ENCODE measurements at places on chromosomes 5 and 9. TPM values are rescaled to one million over a fixed set of nuclear protein-coding genes. Genes with fewer than 3 reads are reported as not detected.

DNA sequence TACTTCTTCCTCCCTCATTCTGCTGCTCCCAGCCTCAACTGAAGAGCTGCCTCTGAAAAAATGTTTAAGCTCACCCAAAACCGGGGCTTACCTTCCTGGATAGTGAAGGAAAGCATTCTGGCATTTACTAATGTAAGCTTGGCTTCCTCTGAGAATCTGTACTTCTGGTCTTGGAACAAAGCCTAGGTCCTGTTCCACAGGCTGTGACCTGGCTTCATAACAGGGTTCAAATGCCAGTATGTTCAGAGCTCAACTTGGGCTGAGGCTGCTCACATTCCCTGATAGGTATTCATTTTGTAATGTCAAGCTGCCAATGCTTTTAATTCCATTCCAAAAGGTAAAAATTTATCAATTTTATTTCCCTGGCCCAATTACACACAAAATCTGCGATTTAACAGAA is 411.7 kb upstream of the KCNN2 start:
- DNase-seq, result no peak
- H3K27me3 ChIP-seq, result no peaks in the 10 kb centered on the region
- no peaks in the 10 kb centered on the region for H3K4me1 ChIP-seq
- no peaks in the 10 kb centered on the region for H3K36me3 ChIP-seq

DNA sequence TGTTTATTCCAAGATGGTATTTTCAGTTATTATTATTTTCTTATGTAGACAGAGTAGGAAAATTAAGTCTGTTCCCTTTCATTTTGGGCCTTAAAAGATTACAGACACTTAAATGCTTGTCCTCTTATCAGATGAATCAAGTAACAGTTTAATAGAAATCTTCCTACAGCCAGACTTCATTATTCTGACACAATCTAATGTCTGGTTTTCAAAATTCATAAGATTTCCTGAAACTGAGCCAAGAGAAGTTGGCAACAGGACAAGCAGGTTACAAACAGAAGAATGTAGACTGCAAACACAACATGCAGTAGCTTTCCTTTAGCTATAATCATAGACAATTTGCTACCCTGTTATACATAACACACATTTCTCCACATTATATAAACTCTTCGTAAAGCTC is 130.5 kb downstream of the FBXL17 start:
- H3K4me3 ChIP-seq, result no peak overlapping the region
- H3K4me1 ChIP-seq, result no peaks in the 10 kb centered on the region
- no peaks in the 10 kb centered on the region for H3K36me3 ChIP-seq
- no peaks in the 10 kb centered on the region for H3K27me3 ChIP-seq
- no peak for DNase-seq

DNA sequence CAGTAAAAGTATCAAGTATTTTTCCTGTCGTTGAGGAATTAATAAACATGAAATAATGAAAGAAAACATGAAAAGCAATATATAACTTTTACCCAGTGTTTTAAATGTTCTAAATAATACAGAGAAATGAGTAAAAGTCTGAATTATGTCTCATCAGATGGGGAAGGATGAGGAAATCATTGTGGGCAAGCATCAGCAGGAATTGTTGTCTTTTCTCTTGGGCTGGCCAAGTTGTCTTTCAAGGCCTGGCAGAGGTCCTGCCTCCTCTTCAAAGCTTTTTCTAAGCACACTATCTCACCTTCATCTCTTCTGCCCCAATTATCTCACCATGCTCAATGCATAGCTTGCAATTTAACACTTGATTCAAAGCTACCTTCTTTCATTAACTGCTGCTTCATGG is 41.9 kb downstream of the MOCS2 start:
- no peak overlapping the region for H3K4me3 ChIP-seq
- H3K27me3 ChIP-seq, result no peaks in the 10 kb centered on the region
- no peaks in the 10 kb centered on the region for H3K36me3 ChIP-seq
- H3K27ac ChIP-seq, result no peak overlapping the region
- no peak for DNase-seq
- no peaks in the 10 kb centered on the region for H3K4me1 ChIP-seq

- no peaks in the 10 kb centered on the region for H3K36me3 ChIP-seq
- no peaks in the 10 kb centered on the region for H3K4me1 ChIP-seq
- H3K27me3 ChIP-seq, result peaks cover 4% of the 10 kb centered on the region
- no peak for DNase-seq
Observed at GRCh38 chr9:68538200-68538599, 2.5 kb downstream of the TMEM252 start.

GRCh38 chr5:53478411-53479044 is 1.9 kb upstream of the FST start:
- peak overlapping the region; percentile 44 for H3K4me3 ChIP-seq
- DNase-seq, result no peak
- H3K27me3 ChIP-seq, result peaks cover 29% of the 10 kb centered on the region
- H3K4me1 ChIP-seq, result peaks cover 40% of the 10 kb centered on the region
- no peaks in the 10 kb centered on the region for H3K36me3 ChIP-seq

- H3K36me3 ChIP-seq, result no peaks in the 10 kb centered on the region
- no peak overlapping the region for H3K4me3 ChIP-seq
- H3K27me3 ChIP-seq, result no peaks in the 10 kb centered on the region
- no peaks in the 10 kb centered on the region for H3K4me1 ChIP-seq
- DNase-seq, result no peak
Observed at GRCh38 chr9:1353291-1353690, 303.1 kb downstream of the DMRT2 start.

DNA sequence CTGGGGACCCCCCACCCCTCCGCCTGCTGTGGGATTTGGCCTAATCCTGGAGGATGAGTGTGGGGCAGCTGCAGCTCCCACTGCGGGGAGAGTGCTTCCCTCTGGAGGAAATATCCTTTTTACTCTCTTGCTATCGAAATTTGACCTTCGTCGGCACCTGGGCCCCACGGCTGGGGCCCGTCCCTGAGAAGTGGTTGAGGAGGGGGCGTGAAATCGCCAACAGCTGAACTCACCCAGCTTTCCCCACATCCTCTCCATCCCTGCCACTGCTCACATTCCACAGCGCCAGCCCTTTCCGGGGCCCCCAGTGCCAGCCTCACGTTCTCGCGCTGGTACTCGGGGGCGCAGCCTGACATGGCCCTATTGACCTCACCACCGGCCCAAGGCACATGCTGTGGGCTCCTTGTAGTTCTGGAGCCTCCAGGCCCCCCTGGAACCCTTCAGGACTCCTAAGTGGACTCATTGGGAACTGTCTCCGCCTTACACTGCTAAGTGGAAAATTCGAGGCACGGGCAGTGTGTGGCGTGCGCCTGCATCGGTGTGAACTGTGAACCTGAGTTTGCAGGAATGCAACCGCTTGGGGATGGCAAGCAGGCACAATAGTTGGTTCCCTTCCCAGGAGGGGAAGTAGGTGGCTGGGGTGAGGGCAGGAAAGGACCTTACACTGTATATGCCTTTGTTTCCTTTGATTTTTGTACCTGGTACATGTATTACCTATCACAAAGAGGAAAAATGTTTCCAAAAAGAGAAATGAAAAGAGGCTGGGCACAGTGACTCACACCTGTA is 19.2 kb downstream of the FGFR4 start:
- H3K27me3 ChIP-seq, result no peaks in the 10 kb centered on the region
- no peaks in the 10 kb centered on the region for H3K36me3 ChIP-seq
- no peak overlapping the region for H3K4me3 ChIP-seq

DNA sequence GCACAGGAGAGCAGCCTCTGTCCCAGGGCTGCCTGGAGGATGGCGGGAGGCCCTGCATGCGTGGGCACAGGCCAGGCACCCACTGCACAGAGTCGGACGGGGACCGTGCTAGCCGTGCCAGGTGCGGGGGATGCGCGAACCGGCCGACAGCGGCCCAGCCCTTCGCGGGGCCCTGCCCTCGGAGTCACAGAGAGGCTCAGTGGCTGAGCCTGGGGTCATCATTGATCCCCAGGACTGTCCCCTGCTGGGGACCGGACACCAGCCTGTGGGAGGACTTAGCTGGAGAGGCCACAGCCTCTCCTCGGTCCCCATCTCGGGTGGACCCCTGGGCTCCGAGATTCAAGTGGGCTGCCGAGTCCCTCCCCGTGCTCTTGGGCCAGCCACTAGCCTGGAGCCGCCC is 19.1 kb upstream of the LAMC3 start:
- no peaks in the 10 kb centered on the region for H3K27me3 ChIP-seq
- no peaks in the 10 kb centered on the region for H3K36me3 ChIP-seq
- H3K4me1 ChIP-seq, result no peaks in the 10 kb centered on the region
- H3K27ac ChIP-seq, result no peak overlapping the region

- no peaks in the 10 kb centered on the region for H3K27me3 ChIP-seq
- no peak overlapping the region for H3K4me3 ChIP-seq
- DNase-seq, result no peak
- no peaks in the 10 kb centered on the region for H3K4me1 ChIP-seq
- no peaks in the 10 kb centered on the region for H3K36me3 ChIP-seq
Observed at GRCh38 chr5:34521628-34522290, 134.4 kb upstream of the RAI14 start.

DNA sequence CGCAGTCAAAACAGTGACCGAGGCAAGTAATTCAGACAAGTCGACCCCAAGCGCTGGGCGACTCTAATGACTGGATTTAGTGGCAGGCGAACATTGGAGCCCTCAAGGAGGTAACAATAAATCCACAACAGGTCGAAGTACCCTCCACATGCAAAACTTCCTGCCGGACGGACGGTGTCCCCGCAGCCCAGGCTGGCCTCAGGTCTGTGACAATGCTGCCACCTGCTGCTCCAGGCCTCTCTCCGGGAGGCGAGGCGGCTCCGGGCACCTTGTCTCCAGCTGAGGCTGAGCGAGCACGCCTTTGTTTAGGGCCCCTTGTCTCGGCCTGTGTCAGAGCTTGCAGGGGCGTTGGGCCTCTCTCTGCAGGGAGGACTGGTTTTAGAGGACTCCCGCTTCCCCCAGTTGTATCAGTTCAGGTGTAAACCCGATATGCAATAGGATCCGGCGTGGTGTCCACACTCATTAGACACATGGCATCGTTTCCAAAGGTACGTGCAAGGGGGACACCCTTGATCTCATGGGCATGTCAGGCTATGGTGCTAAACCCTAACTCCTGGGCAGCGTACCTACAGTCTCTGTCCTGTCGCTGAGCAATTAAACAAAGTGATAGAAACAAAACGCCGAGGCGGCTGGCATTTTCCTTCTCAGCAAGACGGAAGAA is 628.0 kb upstream of the ADAMTS16 start:
- H3K36me3 ChIP-seq, result no peaks in the 10 kb centered on the region
- no peak overlapping the region for H3K4me3 ChIP-seq
- no peaks in the 10 kb centered on the region for H3K4me1 ChIP-seq
- no peak for DNase-seq
- H3K27me3 ChIP-seq, result no peaks in the 10 kb centered on the region

DNA sequence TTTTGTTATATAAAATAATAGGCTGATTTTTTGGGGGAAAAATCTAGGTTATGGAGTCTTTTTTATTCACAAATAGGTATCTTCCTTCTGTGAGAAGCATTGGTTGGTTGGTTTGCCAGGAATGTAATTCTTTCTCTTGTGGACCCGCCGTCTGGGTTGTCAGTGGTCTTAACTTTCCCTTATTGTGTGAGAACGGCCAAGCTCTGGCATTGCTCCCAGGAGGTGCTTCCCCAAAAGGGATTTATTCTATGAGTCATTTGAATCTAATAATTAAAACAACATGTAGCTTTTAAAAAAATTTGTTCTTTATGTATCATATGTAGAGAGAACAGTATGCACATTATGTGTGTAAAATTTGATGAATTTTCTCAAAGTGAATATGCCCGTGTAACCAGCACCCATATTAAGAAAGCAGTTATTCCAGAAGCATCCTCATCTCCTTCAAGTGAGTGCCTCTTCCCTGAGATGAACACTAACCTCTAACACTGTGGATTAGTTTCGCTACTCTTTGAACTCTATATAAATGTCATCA is 114.4 kb downstream of the MAST4 start:
- H3K36me3 ChIP-seq, result no peaks in the 10 kb centered on the region
- H3K27me3 ChIP-seq, result no peaks in the 10 kb centered on the region
- no peak for DNase-seq
- H3K4me1 ChIP-seq, result no peaks in the 10 kb centered on the region
- H3K4me3 ChIP-seq, result no peak overlapping the region

DNA sequence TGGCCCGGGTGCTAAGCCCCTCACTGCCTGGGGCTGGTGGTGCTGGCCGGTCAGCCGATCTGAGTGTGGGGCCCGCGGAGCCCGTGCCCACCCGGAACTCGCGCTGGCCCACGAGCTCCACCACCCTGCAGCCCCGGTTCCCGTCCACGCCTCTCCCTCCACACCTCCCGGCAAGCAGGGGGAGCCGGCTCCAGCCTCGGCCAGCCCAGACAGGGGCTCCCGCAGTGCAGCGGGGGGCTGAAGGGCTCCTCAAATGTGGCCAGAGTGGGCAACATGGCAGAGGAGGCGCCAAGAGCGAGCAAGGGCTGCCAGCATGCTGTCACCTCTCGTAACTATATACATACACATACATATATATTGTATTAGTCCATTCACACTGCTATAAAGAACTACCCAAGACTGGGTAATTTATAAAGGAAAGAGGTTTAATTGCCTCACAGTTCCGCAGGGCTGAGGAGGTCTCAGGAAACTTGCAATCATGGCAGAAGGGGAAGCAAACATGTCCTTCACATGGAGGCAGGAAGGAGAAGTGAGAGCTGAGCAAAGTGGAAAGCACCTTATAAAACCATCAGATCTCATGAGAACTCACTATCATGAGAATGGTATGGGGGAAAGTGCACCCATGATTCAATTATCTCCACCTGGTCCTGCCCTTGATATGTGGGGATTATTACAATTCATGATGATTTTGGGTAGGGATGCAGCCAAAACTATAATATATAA is 56.8 kb downstream of the LIX1 start:
- no peaks in the 10 kb centered on the region for H3K27me3 ChIP-seq
- H3K4me3 ChIP-seq, result no peak overlapping the region
- no peak for DNase-seq
- H3K27ac ChIP-seq, result no peak overlapping the region
- no peaks in the 10 kb centered on the region for H3K36me3 ChIP-seq

GRCh38 chr5:121968910-121969607 is 7.3 kb downstream of the SRFBP1 start:
- H3K36me3 ChIP-seq, result no peaks in the 10 kb centered on the region
- H3K4me3 ChIP-seq, result no peak overlapping the region
- no peaks in the 10 kb centered on the region for H3K27me3 ChIP-seq
- no peak for DNase-seq

GRCh38 chr9:88829276-88829675 is 162.0 kb upstream of the S1PR3 start:
- no peak overlapping the region for H3K27ac ChIP-seq
- DNase-seq, result no peak
- no peaks in the 10 kb centered on the region for H3K36me3 ChIP-seq
- H3K4me3 ChIP-seq, result no peak overlapping the region
- peaks cover 83% of the 10 kb centered on the region for H3K27me3 ChIP-seq

DNA sequence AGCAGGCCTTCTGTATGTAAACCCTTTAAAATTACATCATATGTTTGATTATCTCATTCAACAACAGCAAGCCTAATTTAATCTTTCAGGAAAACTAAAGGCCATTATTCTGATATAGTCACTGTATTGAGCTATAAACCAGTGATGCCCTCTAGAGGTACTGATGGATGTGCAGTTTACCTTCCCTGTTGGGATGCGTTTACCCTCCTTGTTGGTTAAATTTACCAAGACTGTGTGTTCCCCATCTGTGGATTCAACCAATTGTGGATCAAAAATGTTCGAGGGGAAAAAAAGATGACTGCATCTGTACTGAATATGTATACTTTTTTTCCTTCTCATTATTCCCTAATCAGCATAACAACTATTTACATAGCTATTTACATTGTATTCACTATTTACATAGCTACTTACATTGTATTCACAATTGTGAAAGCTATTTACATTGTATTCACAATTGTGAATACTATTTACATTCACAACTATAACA is 3.7 kb upstream of the BAAT start:
- DNase-seq, result no peak
- H3K4me1 ChIP-seq, result no peaks in the 10 kb centered on the region
- no peak overlapping the region for H3K4me3 ChIP-seq
- H3K36me3 ChIP-seq, result peaks cover 21% of the 10 kb centered on the region
- H3K27ac ChIP-seq, result no peak overlapping the region

The ANXA1 gene
- total RNA-seq, result 310 TPM

The FNBP1 gene
- 166 TPM for total RNA-seq

The PLEKHG4B gene
- total RNA-seq, result 0.36 TPM

The RAPGEF6 gene
- 83.3 TPM for total RNA-seq

The PGM5 gene
- not detected for total RNA-seq

The FBXW11 gene
- 24.0 TPM for total RNA-seq
